ENCODE measurements at places on chromosomes 11 and 22. TPM values are rescaled to one million over a fixed set of nuclear protein-coding genes. Genes with fewer than 3 reads are reported as not detected.

DNA sequence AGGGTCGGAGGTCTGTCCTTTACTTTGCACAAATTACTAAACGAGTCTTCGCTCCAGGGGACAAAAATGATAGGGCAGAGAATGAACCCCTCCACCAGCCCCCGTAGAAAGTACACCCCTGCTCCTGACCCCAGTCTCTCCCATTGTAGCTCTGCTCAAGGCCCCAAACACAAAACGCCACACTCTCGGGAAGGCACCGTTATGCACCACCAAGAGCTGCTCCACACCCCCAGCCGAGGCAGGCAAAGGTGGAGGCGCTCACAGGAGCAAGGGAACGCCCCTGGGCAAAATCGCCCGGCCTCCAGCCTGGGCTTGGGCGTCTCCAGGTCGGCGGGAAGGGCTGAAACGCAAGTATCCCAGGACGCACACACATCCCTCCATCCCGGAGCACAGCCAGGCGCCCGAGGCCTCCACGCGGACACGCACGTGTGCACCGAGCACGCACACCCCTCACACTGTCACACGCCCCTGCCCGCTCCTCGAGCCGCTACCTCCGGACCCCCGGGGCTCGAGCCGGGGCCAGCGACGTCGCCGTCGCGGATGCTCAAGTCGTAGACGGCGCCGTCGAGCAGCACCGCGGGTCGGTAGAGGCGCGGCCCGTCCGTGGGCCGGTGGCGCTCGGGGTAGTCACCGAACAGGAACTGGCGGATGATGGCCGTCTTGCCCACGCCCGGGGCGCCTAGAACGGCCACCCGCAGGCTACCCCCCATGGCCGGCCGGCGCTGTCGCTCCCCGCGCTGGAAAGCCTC, 786 bp downstream of the RASL10A start:
- DNase-seq, result no peak
- H3K4me1 ChIP-seq, result peaks cover 33% of the 10 kb centered on the region
- no peaks in the 10 kb centered on the region for H3K36me3 ChIP-seq
- H3K4me3 ChIP-seq, result no peak overlapping the region
- H3K27ac ChIP-seq, result no peak overlapping the region
- H3K27me3 ChIP-seq, result peaks cover 19% of the 10 kb centered on the region

DNA sequence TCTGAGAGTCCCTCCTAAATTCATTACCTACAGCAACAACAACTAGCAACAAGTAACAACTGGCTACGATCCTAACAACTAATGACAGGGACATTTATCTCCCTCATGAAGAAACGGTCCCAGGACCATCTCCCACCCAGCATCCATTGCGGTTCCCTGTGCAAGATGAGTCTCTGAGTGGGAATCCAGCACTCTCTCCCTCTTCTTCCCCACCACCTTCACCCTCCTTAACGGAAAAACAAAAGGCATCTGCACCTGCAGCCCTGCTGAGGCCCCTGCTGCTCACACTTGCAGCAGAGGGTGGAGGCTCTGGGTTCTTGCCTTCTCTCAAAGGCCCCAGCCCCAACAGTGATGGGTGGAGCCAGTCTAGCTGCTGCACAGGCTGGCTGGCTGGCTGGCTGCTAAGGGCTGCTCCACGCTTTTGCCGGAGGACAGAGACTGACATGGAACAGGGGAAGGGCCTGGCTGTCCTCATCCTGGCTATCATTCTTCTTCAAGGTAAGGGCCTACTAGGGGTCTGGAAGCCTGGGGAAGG, at the start of gene CD3G:
CD3G (plus strand) TSS at position 364 of the 535 bp plus-strand sequence; CDS start at position 444, 80 bp downstream.
- H3K27ac ChIP-seq, result peak within 1 kb of the TSS; percentile 72
- no peaks in the 10 kb centered on the region for H3K36me3 ChIP-seq
- peak within 1 kb of the TSS; percentile 26 for H3K4me3 ChIP-seq
- H3K4me1 ChIP-seq, result no peaks in the 10 kb centered on the region
- no peaks in the 10 kb centered on the region for H3K27me3 ChIP-seq

GRCh38 chr11:17197431-17197898, 10.3 kb downstream of the PIK3C2A start:
- DNase-seq, result no peak
- H3K36me3 ChIP-seq, result no peaks in the 10 kb centered on the region
- H3K4me3 ChIP-seq, result no peak overlapping the region
- no peak overlapping the region for H3K27ac ChIP-seq
- H3K4me1 ChIP-seq, result no peaks in the 10 kb centered on the region

- peak within 1 kb of the TSS; percentile 65 for H3K4me3 ChIP-seq
- H3K27ac ChIP-seq, result peak within 1 kb of the TSS; percentile 94
- no peaks in the 10 kb centered on the region for H3K27me3 ChIP-seq
- DNase-seq, result peak; percentile 72
- no peaks in the 10 kb centered on the region for H3K36me3 ChIP-seq
Measured at GRCh38 chr11:827897-828192, at the start of gene CRACR2B. Gene CRACR2B, plus strand, starts transcription at chr11:827919. Its CDS starts 689 bp downstream, at chr11:828608.

DNA sequence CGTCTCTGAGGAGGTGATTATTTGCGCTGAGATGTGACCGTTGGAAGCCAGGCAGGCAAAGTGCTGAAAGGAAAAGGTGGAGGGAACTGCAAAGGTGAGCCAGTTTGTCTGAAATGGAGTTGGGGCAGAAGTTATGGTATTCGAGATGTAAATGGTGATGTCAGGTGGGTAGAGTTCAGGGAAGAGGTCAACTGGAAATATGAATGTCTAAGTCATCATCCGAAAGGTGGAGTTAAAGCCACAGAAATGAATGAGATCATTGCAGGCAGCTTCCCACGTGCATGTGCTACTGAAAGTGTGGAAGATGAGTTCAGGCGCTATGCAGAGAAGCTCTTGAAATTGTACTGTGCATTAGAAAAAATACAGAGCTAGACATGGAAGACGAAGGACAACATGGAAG, 2.2 kb upstream of the BPIFC start:
- H3K4me3 ChIP-seq, result no peak overlapping the region
- no peaks in the 10 kb centered on the region for H3K27me3 ChIP-seq
- no peaks in the 10 kb centered on the region for H3K36me3 ChIP-seq
- no peak for DNase-seq
- H3K27ac ChIP-seq, result no peak overlapping the region

DNA sequence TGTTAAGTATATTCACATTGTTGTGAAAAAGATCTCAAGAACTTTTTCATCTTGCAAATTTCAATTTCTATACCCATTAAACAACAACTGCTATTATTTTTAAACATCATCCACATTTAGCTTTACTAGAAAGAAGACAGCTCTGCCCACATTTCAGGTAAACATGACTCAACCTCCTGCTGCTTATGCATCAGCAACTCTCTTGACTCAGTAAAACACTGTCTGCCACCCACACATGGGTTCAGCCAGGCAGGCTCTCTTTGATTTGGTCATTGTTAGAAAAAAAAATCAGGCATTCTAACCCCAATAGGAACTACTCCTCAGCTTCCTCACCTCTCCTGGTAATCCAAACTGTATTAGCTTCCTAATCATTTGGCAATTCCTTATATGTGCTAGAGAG, 5.1 kb upstream of the ENDOD1 start:
- no peaks in the 10 kb centered on the region for H3K36me3 ChIP-seq
- no peaks in the 10 kb centered on the region for H3K27me3 ChIP-seq
- no peak overlapping the region for H3K4me3 ChIP-seq
- no peaks in the 10 kb centered on the region for H3K4me1 ChIP-seq
- DNase-seq, result no peak

GRCh38 chr22:40204321-40205116, 26.8 kb downstream of the TNRC6B start:
- peak overlapping the region; percentile 58 for H3K27ac ChIP-seq
- DNase-seq, result no peak
- H3K27me3 ChIP-seq, result no peaks in the 10 kb centered on the region
- H3K36me3 ChIP-seq, result no peaks in the 10 kb centered on the region
- H3K4me3 ChIP-seq, result no peak overlapping the region

GRCh38 chr11:95563173-95563572, 226.4 kb downstream of the FAM76B start:
- no peaks in the 10 kb centered on the region for H3K27me3 ChIP-seq
- H3K4me3 ChIP-seq, result no peak overlapping the region
- H3K36me3 ChIP-seq, result no peaks in the 10 kb centered on the region
- H3K4me1 ChIP-seq, result no peaks in the 10 kb centered on the region

GRCh38 chr22:38753948-38754750, 1.6 kb downstream of the SUN2 start:
- peak; percentile 80 for DNase-seq
- H3K27ac ChIP-seq, result peak overlapping the region; percentile 94
- peak overlapping the region; percentile 80 for H3K4me3 ChIP-seq
- H3K4me1 ChIP-seq, result peaks cover 26% of the 10 kb centered on the region
- peaks cover 37% of the 10 kb centered on the region for H3K36me3 ChIP-seq

Gene FGF3
- not detected for total RNA-seq

Gene OR5T1
- not detected for total RNA-seq

Gene OR52H1
- total RNA-seq, result not detected

Gene TMEM121B
- 0.40 TPM for total RNA-seq

Gene P2RY6
- total RNA-seq, result 1.5 TPM

Data from Peyer's patch (tissue), 4 donors.